ENCODE measurements at places on chromosomes 3 and 15.

DNA sequence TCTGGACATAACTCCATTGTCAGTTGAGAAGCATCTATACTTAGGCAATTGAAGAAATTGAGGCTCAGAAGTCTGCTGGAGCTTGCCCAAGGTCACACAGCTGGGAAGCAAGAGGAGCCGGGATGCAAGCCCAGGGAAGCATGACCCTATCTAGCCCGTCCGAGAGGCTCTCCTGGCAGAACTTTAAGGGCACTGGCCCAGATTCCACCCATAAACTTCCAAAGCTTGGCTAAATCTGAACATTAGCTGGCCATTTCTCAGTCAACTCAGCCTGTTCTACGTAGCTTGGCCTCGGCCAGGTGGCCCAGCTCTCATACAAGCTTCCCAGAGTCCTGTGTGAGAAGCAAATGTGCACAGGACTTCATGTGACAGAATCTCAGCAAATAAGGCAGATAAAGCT, 75.8 kb downstream of the LRIG1 start:
- no peak for DNase-seq

DNA sequence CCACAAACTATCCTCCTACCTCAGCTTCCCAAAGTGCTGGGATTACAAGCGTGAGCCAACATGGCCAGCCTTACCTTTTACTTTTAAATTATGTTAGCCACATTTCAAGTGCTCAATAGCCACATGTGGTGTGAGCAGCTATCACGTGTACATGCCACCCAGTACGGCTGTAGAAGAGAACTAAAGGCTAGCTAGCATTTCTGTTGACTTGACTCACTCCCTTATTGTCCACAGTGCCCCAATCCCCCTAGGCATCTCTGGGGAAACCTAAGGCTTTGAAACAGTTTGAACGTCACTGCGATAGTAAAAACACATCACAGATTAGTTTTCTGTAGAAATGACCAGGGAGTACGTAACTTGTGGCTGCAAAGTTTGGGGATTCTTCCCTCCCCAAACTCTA, 12.0 kb downstream of the C15orf40 start:
- DNase-seq: no peak

DNA sequence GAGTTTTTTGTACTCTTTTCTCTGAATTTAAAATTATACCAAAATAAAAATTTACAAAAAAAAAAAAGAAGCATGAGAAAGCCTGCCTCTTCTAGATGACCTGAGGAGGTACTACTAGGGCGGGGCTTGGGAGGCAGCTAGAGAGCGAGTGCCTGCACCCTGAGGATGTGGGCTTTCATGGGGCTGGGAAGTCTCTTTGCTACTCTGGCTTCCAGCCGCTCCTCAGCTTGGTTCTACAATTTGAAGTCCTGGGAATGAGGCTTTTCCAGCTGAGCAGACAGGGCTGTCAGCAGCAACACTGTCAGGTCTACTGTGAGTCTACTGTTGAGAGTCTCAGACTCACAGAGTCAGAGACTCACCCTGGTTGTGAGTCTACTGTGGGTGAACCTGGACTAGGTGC, 8.2 kb upstream of the PSTPIP1 start:
- no peak for DNase-seq

- DNase-seq: no peak
These were observed 2.9 kb upstream of the GRM2 start for GRCh38 chr3:51703761-51704510.
